Esophagus muscularis mucosa (tissue), 4 donors: ENCODE measurements at places on chromosomes 12 and 14. TPM values are rescaled to one million over a fixed set of nuclear protein-coding genes. Genes with fewer than 3 reads are reported as not detected.

Gene ANKRD33
- not detected for total RNA-seq

Gene CBLN3
- total RNA-seq, result 2.2 TPM

- no peaks in the 10 kb centered on the region for H3K27me3 ChIP-seq
- DNase-seq, result no peak
- no peaks in the 10 kb centered on the region for H3K36me3 ChIP-seq
Measured at GRCh38 chr12:85733221-85733840, 102.9 kb downstream of the RASSF9 start.

- H3K36me3 ChIP-seq, result no peaks in the 10 kb centered on the region
- no peaks in the 10 kb centered on the region for H3K4me1 ChIP-seq
- no peak overlapping the region for H3K27ac ChIP-seq
- DNase-seq, result no peak
Measured at GRCh38 chr14:38481952-38482678, 226.2 kb upstream of the CLEC14A start.

DNA sequence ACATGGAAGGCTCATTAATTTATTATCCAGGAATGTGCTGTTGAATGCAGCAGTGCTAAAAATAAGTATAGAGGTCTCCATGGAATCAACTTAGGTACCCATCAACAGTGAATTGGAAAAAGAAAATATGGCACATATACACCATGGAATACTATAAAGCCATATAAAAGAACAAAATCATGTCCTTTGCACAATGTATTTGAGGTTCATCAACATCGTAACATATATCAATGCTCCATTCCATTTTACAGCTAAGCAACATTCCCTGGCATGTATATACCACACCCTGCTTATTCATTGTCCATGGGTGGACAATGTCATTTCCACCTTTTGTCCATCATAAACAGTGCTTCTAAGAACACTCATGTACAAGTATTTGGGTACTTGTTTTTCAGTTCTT lies 147.8 kb upstream of the RASSF8 start:
- no peaks in the 10 kb centered on the region for H3K4me1 ChIP-seq
- no peak overlapping the region for H3K27ac ChIP-seq
- H3K27me3 ChIP-seq, result no peaks in the 10 kb centered on the region

DNA sequence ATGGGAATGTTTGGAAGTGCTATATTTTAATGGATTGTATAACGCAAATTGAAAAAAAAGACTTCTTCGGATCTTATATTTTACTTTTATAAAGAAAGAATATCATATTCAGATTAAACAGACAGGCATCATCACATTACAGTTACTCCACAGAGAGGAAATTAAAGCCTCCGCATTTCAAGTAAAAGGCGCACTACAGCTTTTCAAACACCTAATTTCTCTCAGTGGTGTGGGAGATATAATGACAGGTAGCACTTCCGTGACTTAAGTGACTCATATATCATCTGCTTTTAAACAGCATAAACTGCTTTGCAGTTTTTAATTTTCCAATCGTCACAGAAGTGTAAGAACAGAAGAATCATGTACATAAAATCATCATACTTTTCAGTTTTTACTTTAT lies 751.4 kb downstream of the FSCB start:
- H3K27me3 ChIP-seq, result no peaks in the 10 kb centered on the region
- no peaks in the 10 kb centered on the region for H3K36me3 ChIP-seq
- no peak for DNase-seq
- no peak overlapping the region for H3K27ac ChIP-seq
